ENCODE measurements at places on chromosomes 2 and 18.

DNA sequence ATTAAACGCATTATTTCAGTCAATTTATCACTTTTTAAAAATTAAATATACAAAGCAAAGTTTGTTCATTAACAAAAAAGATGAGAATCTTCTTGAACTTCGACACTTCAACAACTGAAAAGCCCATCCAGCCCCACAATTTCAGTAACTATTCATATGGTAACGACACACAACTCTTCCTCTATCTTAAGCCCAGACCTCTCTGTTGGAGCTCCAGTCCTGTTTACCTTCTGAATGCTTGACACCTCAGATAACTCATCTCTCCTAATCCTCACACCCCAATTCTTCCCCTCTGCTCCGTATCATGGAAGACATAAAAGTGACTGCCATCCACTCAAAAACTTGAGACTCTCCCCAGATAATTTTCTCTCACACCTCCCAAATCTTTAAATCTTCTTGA is 12.6 kb downstream of the USP37 start:
- no peak for DNase-seq

DNA sequence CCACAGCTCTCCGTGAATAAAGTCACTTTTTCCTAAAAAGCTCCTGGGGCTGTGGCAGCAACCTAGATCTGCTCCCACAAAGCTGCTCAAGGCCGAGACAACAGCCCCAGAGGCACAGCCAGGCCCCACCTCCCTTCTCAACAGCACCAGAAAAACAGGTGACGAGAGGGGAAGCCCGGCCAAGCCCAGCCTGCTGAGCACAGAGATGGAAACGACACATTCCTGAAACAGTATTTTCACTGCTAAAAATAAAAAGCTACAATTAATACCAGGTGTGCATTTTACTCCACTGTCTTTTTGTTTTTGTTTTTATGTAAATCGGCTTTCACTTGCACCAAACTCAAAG is 199.3 kb downstream of the HDAC4 start:
- no peak for DNase-seq

GRCh38 chr2:30714811-30715709 is 92.2 kb downstream of the CAPN13 start:
- peak; percentile 41 for DNase-seq

DNA sequence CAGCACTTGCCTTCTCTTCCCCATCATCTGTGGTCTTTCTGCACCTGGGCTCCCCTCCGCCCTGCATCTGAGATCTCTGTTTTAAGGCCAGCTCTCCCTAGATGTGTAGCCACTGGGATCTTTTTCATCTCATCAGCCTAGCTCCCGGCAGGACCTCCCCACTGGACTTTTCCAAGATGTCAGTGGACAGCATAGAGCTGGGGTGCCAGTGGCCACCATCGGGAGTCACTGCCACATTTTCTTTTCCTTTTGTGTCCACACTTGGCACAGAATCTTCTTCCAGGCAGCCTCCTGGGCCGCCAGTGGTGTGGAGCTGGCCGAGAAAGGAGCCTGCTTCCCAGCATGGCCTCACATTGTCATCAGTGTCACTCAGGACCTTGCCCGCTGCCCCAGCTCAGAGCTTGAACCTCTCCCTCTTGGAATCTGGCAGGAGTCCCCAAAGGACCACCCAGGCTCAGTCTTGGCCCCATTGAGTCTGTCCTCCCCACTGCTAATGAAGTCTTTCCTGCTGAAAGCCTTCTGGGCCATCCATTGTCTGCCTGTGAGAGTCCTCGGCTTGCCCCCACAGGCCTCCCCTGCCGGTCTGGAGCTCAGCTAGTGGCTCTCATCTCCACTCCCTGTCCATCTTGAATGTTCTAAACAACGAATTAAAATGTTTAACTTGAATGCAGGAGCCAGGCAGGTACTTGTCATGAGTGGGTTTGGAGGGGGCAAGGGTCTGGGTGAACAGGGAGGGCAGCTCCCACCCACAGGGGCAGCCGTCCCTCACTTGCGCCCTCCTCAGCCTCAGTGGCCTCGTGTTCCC is 324.4 kb downstream of the GBX2 start:
- peak; percentile 47 for DNase-seq

GRCh38 chr18:38933910-38934510 is 1368.4 kb upstream of the CELF4 start:
- no peak for DNase-seq

- DNase-seq: no peak
These were observed 2.8 kb downstream of the ETAA1 start for GRCh38 chr2:67399831-67400489.

DNA sequence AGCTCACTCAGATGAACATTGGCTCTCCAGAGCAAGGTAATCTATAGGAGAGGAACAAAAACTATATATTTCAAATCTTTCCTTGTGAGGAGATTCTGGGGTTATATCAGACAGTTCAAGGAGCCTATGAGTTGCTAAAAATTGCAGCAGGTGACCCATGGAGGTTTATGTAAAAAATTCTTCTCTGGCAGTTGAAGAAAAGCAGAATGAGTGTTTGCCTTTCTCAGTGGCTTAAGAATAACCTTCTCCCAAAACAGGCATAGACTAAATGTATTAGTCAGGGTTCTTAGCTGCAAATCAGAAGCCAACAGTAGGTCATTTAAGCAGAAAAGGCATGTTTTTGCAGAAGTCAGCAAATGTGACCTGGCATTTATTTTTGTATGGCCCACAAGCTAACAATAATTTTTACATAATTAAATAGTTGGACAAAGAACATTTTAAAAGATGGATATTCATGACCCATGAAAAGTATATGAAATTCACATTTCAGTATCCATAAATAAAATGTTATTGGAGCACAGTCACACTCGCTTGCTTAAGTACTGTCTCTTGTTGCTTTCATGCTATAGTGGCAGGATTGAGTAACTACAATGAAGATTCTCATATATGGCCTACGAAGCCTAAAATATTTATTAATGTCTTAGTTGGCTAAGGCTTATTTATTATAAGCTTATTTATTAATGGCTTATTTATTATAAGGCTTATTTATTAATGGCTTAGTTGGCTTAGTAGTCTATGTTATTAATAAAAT is 93.4 kb upstream of the TLK1 start:
- DNase-seq: no peak

- DNase-seq: no peak
These were observed 312.9 kb downstream of the MYCN start for GRCh38 chr2:16253291-16253690.

DNA sequence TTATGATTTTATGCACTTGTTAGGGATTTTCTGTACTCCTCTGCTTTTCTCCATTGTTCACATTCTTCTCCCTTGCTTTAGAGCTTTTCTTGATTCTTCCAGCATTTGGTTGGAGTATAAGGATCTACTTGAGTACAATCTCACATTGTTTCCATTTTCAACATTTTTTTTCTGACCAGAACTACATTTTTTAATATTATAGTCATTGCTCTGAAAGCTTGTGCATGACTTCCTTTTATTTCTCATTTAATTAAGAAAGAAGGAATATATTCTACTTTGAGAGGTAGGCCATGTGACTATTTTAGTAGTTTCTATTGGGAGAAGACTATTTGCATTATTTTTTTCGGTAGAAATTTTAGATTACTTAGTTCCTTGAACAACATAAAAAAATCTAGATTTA is 200.4 kb downstream of the TMEM247 start:
- DNase-seq: no peak

DNA sequence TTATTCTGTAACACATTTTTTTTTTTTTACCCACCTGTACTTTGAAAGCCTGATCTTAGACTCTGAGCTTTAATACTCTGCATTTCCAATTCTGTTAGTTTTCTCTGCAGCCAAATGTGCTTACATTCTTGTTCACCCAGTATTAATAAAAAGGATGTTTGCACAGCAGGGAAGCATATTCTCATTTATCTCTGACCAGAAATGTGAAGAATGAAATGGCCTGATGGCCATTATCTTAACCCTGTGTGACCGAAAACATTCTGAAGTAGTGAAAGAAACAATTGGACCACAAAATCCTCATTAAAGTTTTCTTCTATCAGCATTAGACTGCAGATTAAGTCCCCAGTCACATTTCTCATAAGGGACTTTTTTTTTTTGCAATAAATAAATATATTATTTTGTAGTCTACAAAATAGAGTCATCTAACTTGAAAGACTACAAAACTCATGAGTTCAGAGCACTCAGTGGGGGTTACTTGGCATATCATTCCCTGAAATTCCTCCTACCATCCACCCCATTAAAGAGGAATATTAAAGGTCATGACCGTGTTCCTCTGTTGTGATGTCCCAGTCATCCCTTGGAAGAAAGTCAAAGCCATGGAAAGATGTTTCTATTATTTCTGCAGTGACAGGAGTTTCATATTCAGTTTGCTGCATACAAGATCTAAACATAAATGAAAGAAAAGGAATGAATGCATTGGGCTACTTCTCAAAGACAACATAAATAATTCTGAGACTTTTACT is 364.4 kb downstream of the RND3 start:
- DNase-seq: no peak

GRCh38 chr2:2020897-2021296 is 276.6 kb upstream of the PXDN start:
- DNase-seq: no peak

DNA sequence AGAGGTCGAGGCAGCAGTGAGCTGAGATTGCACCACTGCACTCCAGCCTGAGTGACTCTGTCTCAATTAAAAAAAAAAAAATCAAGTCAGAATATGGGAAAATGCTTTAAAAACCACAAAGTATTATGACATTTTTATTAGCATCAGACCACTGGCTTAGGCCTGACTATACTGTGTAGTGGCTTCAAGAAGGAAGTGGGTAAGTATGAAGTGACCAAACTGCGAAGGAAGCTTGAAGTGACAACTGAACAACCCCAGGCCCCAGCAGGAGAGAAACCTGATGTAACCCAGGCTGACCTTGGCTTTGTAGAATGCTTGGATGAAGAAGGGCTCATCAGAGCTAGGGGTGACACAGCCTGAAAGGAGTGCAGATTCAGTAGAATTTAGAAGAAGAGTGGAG is 21.4 kb upstream of the HAAO start:
- peak; percentile 30 for DNase-seq

- no peak for DNase-seq
These were observed 58.3 kb downstream of the NFATC1 start for GRCh38 chr18:79453816-79454735.

- no peak for DNase-seq
These were observed 35.8 kb downstream of the SCTR start for GRCh38 chr2:119488245-119489214.

All from activated effector memory CD4-positive, alpha-beta T cell treated with anti-CD3 and anti-CD28 coated beads, Interleukin-2, amount 50 U/mL, for 16 hours (primary cell).